MCF 10A (cell line): ENCODE measurements at places on chromosomes 2 and 18.

- peak; percentile 21 for DNase-seq
- no peaks in the 10 kb centered on the region for H3K36me3 ChIP-seq
- H3K27ac ChIP-seq = no peak overlapping the region
- no peaks in the 10 kb centered on the region for H3K27me3 ChIP-seq
- no peak overlapping the region for H3K4me3 ChIP-seq
- peaks cover 11% of the 10 kb centered on the region for H3K4me1 ChIP-seq
Observed at GRCh38 chr2:71102981-71103681, 26.9 kb downstream of the MCEE start.

GRCh38 chr2:174729797-174730697 lies 34.2 kb downstream of the CHRNA1 start:
- no peaks in the 10 kb centered on the region for H3K4me1 ChIP-seq
- DNase-seq = no peak
- H3K27me3 ChIP-seq = peaks cover 61% of the 10 kb centered on the region
- no peak overlapping the region for H3K4me3 ChIP-seq

GRCh38 chr18:31857526-31858106 lies 85.3 kb downstream of the TRAPPC8 start:
- no peak for DNase-seq
- H3K27ac ChIP-seq = no peak overlapping the region
- H3K4me3 ChIP-seq = no peak overlapping the region
- no peaks in the 10 kb centered on the region for H3K27me3 ChIP-seq
- H3K36me3 ChIP-seq = peaks cover 77% of the 10 kb centered on the region
- peaks cover 6% of the 10 kb centered on the region for H3K4me1 ChIP-seq

DNA sequence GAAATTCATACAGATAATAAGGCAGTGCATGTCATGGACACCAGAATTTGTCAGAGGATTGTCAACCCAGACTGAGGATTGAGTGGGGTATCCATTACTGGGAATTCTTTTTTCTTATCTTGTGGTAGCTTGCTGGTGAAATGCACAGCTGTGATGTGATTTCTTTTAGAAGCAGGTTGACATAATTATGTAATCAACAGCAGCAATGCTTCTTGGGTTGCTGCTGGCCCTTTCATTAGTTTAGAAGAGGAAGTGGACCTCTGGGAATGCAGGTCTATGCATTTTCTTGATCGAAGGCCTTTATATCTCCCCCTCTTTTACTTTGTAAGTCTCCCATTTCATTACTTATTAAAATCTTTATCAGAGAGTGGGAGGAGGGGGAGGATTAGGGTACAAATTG lies 319.9 kb downstream of the AGPS start:
- peaks cover 27% of the 10 kb centered on the region for H3K27me3 ChIP-seq
- no peak overlapping the region for H3K4me3 ChIP-seq
- DNase-seq = no peak
- no peaks in the 10 kb centered on the region for H3K4me1 ChIP-seq

- H3K4me3 ChIP-seq = no peak overlapping the region
- no peaks in the 10 kb centered on the region for H3K36me3 ChIP-seq
- H3K27ac ChIP-seq = no peak overlapping the region
- DNase-seq = no peak
- H3K4me1 ChIP-seq = no peaks in the 10 kb centered on the region
Observed at GRCh38 chr2:136291871-136292270, 173.9 kb upstream of the CXCR4 start.

GRCh38 chr18:69982417-69982816 lies 34.7 kb upstream of the CD226 start:
- no peak overlapping the region for H3K27ac ChIP-seq
- DNase-seq = no peak
- H3K4me3 ChIP-seq = no peak overlapping the region
- H3K36me3 ChIP-seq = peaks cover 50% of the 10 kb centered on the region
- H3K27me3 ChIP-seq = no peaks in the 10 kb centered on the region

- no peak overlapping the region for H3K27ac ChIP-seq
- H3K4me1 ChIP-seq = peaks cover 11% of the 10 kb centered on the region
- H3K4me3 ChIP-seq = no peak overlapping the region
Observed at GRCh38 chr18:54140641-54141040, 83.8 kb downstream of the MBD2 start.

- no peaks in the 10 kb centered on the region for H3K27me3 ChIP-seq
- no peak overlapping the region for H3K27ac ChIP-seq
Observed at GRCh38 chr2:200159829-200160781, 146.4 kb upstream of the SPATS2L start.

GRCh38 chr2:72166279-72166678 lies 18.6 kb upstream of the CYP26B1 start:
- peak overlapping the region; percentile 59 for H3K27ac ChIP-seq
- no peaks in the 10 kb centered on the region for H3K36me3 ChIP-seq
- peaks cover 20% of the 10 kb centered on the region for H3K4me1 ChIP-seq
- H3K4me3 ChIP-seq = no peak overlapping the region
- DNase-seq = peak; percentile 37

DNA sequence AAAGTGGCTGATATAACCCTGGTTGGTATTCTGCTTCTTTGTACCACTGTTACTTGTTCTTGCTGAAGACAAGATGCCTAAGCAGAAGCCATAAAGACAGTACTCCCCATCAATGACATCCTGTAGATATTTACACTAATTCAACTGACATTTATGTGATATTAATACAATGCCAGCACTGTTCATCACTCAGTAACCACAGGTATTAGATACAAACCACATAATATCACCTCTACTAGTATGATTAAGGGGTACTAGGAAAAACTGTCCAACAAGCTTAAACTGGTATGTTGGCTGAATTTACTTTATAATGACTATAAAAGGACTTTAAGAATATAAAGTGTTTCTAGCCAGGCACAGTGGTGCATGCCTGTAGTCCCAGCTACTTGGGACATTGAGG lies 65.8 kb downstream of the RTN4 start:
- peaks cover 48% of the 10 kb centered on the region for H3K36me3 ChIP-seq
- H3K4me1 ChIP-seq = peaks cover 43% of the 10 kb centered on the region
- DNase-seq = no peak
- no peaks in the 10 kb centered on the region for H3K27me3 ChIP-seq

GRCh38 chr18:40152859-40153258 lies 1802.2 kb upstream of the PIK3C3 start:
- peaks cover 9% of the 10 kb centered on the region for H3K4me1 ChIP-seq
- no peak overlapping the region for H3K4me3 ChIP-seq
- DNase-seq = peak; percentile 24

GRCh38 chr2:58140508-58141072 lies 94.0 kb downstream of the VRK2 start:
- H3K4me3 ChIP-seq = no peak overlapping the region
- peaks cover 21% of the 10 kb centered on the region for H3K36me3 ChIP-seq
- no peak overlapping the region for H3K27ac ChIP-seq
- H3K4me1 ChIP-seq = no peaks in the 10 kb centered on the region
- DNase-seq = no peak
